Stimulated activated naive CD8-positive, alpha-beta T cell treated with anti-CD3 and anti-CD28 coated beads, Interleukin-15, Interleukin-2, amounts not matched to agents 100 U/mL and 50 U/mL, for 24 hours (primary cell): ENCODE measurements at places on chromosomes 12 and 14.

DNA sequence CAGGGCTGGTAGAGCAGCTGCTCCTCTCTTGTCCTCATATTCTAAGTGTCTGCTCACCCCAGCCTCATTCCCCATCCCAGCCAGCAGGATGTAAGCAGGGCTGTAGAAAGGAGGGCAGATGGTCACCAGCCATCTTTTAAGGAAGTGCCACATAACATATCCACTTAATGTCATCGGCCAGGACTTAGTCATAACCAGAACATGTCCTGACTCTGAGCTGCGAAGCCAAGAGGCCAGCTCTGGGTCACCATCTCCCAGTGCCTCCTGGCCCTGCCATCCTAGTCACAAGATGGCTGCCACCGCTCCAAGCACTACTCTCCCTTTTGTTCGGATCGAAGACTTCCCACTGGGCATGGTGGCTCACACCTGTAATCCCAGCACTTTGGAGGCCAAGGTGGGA, 123.9 kb downstream of the PLXNC1 start:
- no peak for DNase-seq

GRCh38 chr12:122123051-122123760, 44.6 kb downstream of the MLXIP start:
- peak; percentile 78 for DNase-seq

DNA sequence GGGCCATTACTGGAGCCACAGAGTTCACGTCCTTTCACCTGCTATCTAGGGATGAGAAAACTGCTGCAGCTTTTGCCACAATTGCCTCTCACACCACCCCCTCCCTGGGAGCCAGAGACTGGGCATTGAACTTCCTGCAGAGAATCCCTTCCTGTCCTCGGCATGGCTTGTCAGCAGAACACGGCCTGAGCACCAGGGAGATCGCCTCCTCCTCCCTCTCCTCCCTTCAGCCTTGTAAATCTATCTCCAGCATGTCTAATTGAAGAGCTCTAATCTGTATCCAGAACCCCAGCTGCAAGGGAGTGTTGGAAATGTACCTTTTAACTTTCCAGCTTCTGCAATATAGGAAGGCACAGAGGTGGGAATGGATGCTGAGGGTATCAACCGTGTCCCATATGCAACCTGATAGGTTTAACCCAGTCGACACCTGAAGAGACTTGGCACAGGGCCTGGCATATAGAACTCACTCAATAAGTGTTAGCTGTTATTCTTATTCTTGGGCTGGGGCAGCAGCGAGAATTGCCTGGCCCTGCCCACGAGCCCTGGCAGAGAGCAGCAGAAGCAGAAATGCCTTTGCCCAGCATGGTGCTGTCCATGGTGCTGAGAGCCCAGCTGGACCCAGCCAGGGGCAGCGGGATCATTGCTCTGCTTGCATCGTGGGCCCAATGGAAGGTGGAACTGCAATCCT, 26.8 kb downstream of the TMEM63C start:
- DNase-seq, result peak; percentile 64

- DNase-seq, result no peak
Observed at GRCh38 chr12:66979251-66979650, 289.9 kb upstream of the CAND1 start.

- DNase-seq, result no peak
Observed at GRCh38 chr14:94648801-94649200, 36.6 kb downstream of the SERPINA3 start.

DNA sequence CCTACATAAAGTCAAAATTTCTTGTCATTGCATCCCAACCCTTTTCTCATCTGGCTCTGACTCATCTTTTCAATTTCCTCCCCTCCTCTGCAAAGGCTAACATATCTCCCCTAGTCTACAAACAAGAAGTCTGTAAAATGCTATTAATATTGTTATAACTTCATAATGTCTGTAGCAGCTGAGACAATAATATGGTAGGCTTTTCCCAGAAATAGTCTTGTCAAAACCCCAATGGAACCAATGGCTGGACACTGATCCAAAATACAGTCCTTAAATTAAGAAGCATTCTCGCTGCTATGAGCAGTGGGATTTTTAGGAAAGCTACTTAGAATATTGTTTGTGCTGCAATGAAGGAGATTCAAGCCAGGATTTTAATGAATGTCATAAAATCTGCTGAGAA, 131.4 kb downstream of the KLHL28 start:
- DNase-seq, result no peak

DNA sequence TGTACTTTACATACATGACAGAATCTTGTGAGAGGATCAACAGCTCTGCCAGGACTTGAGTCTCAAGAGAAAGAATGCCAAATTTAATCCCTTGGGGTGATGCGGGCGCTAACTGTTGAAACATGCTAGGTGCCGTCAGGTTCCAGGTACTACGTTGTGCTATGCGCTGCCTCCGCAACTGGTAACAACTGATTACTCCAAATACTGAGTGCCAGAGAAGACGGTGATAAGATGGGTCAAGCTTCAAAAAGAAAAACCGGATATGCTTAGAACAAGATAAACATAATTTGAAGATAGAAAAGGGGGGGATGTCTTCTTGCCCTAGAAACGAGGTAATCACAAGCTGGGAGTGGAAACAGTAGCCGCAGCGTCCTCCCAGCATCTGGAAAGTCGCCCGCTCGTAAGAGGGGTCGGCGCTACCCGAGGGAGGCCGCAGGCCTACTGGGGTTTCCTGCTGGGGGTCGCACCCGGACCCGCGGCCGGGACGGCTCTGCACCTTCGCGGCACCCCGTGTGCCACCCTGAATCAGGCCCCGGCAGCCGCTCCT, 678 bp downstream of the ZBTB25 start:
- no peak for DNase-seq

GRCh38 chr12:109523071-109523470, 45.6 kb downstream of the UBE3B start:
- DNase-seq, result no peak

GRCh38 chr12:6384499-6385436, 806 bp downstream of the LTBR start:
- DNase-seq, result no peak

GRCh38 chr12:55839345-55840140, 3.2 kb downstream of the MMP19 start:
- no peak for DNase-seq

DNA sequence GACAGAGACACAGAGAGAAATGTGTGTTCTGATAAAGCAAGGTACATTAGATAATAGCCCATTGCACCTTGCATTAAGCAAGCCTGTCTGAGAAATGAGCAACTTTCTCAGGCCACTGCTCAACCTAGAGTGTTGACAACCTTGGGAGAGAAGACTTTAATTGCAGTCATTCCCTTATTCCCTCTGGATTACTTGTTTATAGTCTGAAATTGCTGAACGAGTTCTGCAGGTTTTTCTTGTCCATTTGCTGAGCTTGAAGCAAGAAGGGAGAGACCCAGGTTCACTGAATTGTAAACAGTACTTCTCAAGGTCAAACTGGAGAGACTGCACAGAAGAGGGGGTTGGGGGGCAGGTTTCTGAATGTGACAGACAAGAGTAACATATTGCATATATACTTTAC, 159.4 kb upstream of the PLEKHG7 start:
- no peak for DNase-seq

DNA sequence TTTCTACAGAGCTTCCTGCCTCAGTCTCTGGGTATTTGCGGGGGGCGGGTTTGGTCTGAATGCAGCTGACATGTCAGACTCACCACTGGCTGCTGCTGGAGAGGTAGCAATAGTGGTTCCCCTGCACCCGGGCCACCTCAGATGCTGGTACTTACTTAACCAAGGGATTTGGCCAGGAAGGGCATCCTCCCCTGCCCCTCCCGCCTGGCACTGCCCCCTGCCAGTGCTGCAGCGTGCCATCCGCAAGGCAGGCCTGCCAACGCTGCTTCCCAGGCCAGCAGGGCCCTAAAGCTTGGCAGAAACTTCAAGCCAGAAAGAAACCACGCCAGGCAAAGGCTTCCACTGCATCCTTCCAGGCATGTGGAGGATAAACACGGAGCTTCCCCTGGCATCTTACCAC, 22.1 kb downstream of the RAB35 start:
- no peak for DNase-seq

- DNase-seq, result no peak
Observed at GRCh38 chr12:5784462-5785130, 160.5 kb downstream of the ANO2 start.

DNA sequence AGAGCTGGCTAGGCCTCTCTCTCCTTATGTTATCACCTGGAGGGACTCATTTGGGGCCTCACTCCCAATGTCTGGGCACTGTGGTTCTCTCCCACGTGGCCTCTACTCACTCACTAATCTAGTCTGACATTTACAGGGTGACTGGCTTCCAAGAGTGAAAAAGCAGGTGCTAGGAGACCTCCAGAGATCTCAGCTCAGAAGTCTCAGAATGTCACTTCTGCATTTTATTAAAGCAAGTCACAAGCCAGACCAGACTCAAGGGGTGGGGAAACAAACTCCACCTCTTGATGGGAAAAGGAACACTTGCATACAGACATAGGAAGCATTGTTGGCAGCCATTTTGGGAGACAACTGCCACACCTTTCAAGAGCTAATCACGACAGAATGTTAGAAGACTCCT, 175.9 kb downstream of the MON2 start:
- DNase-seq, result no peak

DNA sequence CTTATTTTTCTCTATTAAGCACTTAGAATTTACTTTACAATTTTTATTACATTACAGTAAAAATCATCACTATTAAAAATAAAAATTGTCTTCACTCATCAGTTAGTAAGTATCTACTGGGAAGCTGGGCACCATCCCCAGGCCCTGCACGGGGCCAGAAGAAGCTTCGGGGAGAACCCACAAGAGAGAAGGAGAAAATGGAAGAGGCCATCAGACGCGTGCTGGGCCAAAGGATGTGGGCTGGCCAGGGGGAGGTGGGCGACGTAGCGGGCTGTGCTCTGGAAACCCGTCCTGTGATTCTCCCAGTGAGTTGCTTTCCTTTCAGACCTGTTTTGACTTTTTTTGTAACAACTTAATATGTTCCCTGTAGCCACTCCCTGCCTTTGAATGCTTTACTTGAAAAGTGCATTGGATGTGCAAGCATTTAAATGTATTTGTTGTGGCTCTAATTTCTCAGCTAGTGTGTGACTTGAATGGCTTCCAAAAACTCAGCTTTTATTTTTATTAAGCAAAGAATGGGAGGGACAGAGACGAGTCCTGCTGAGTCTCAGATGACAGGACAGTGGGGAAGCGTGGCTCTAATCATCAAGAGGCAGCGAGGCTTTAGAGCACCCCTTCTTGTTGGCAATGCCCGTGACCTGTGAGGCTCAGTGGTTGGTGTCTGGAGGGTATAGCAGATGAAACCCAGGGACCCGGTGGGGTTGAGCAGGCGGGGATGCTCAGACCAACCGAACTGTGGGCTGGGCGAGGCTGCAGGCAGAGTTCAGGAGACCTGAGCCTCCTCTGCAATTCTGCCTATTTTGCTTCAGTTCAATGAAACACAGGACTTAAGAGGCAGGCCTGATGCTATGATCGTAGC, 38.8 kb downstream of the SYNE3 start:
- no peak for DNase-seq

GRCh38 chr14:99755629-99756603, 37.3 kb upstream of the EML1 start:
- no peak for DNase-seq

DNA sequence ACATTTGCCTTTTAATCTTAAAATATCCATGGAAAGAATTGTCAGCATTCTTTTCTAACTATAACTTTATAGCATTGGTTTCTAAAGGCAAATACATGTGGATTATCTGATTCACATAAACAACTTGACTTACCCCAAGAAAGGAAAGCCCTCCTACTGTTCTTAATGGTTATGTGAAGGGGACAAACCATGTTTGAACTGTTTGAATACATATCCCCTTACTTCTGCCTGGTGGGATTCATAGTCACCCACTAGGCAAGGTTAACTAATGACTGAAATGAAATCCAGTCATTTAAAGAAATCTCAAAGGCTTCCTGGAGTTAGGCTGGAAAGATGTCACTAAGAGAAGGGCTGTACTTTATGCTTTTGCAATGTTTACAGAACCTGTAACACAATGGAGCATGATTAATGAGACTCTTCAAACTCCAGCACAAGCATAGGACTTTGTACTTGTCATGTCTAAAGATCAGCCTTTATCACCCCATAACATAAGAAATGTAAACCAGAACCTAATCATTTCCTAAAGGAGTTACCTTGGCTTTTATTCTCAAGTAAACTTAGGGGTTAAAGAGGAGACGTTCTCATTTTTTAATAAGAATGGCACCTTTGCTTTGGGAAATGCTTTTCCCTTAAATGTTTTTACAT, 10.2 kb upstream of the FLRT2 start:
- DNase-seq, result no peak

DNA sequence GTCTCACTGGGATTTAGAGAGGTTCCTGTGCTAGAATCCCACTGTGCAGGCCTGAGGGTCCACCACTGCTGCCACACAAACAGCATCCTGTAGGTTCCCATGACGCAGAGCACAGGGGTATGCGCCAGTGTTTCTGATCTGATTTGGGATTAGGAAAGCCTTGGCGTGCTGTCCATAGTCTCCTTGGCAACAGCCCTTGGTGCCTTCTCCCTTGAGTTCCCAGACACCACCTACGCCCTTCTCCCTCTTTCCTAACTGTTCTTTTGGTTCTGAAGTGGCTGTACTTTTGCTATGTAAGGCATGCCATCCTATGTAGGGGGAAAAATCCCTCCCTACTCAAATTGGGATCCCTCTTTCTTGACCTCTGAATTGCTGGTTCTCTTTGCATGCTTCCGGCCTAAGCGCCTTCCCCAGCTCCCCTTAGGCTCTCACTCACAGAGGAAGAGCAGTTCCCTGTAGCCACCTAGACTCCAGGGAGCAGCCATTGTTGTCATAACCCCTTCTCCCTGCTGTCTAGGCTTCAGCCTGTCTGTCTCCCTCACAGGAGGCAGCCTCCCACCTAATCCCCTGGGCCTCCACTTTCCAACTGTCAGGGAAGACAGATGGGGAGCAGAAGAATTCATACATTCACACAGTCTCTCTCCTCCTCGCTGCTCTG, 14.8 kb upstream of the RIC8B start:
- DNase-seq, result no peak

DNA sequence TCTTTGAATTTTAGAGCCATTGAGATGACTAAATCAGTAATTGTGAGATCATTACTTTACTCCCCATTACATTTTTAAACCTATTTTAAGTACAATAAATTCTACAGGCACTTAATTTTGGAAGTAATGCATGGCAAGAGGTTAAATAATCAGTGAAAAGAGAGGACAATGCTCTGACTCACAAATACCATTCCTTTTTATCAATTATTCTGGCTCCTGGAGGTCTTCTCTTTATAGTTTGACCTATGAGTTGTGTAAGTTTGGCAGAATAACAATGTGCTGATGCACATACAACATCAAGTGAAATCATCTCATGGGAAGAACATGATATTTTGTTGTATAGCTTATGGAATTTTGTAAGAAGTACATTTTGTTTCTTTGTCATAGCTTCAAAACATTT, 166.7 kb downstream of the TMTC3 start:
- no peak for DNase-seq
